AG20443 (cell line): ENCODE measurements at places on chromosomes 11 and 22.
A peak's percentile ranks its signal among the peaks of the same experiment; 100 is the strongest.

GRCh38 chr11:33723238-33723881, 12.9 kb downstream of the CD59 start:
- peak; percentile 79 for DNase-seq

- DNase-seq: no peak
Measured at GRCh38 chr11:35540526-35540925, 15.1 kb upstream of the PAMR1 start.

DNA sequence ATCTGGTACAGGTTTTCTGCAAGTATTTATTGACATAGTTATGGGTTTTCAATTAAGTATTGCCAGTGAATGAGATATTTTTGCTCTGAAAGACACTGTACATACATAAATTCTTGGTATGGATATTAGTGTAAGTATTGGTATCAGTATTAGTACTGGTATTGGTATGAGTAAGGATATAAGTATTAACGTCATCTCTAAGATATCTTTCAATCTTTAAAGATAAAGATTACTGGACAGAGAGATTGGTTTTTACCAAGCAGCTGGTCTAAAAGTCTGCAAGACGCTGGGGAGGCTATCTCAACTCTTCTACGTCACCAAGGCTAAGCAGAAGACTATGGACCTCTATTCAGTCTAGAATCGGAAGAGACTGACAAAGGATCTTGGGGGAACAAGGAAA, 234.5 kb downstream of the NXPE2 start:
- DNase-seq: no peak

DNA sequence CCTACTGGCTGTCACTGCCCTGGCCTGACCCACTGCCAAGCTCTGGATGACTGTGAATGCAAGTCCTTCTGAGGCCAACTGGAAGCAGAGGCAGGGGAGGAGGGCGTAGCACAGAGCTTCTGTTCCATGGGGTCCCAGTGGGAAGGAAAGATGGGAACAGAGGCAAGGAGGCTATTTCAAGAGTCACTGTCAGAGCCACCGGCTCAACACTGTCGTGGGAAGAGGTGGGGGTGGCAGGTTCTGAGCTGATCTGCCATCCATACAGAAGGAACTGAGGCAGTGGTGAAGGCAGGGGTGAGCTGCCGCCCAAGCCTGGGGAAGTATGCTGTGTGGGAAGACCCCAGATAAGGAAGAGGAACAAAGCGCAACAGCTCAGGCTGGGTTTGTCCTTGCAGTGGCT, 54.7 kb downstream of the SGSM3 start:
- no peak for DNase-seq

DNA sequence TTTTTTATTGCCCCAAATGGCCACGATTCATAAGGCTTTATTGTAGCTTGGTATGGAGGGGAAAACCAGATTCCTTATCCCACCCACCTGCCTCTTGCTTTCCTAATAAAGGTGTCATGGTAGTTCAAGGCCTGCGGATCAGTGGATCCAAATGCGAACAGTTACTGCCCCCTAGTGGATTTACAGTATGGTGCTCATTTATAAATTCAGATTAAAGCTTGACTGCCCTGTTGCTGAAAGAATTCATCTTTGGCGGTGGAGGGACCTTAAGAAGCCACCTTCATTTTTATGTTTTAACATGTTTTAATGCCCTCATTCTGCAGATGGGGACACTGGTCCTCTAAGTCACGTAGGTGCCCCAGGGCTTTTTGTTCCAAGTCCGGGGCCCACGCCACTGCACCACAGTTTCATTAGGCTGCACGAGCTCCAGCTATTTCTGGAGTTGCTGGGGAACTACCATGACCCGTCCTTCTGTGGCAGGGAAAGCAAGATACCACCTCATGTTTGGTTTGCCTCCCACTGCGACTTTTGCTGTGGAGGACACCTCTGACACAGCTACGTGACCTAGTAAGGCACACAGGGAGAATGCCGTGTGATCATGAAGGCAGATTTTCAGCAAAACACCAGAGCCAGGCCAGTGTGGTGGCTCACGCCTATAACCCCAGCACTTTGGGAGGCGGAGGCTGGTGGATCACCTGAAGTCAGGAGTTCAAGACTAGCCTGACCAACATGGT, 15.6 kb upstream of the INCENP start:
- DNase-seq: peak; percentile 51

DNA sequence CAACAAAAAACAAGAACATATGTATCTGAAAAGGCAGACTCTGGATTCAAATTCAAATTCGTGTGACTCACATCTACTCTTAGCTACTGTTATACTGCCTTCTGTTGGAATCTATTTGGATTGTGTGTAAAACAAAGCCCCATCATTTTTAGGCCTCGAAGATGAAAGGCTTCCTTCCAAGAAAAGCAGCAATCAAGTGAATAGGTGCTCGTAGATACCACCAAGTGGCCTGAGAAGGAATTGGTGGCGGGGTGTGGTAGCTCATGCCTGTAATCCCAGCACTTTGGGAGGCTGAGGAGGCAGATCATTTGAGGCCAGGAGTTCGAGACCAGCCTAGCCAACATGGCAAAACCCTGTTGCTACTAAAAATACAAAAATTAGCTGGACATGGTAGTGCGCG, 4.2 kb downstream of the GRAMD1B start:
- DNase-seq: no peak

GRCh38 chr22:20985720-20986119, 3.6 kb downstream of the LZTR1 start:
- DNase-seq: no peak

GRCh38 chr22:20952544-20953341, 14.3 kb upstream of the AIFM3 start:
- no peak for DNase-seq

DNA sequence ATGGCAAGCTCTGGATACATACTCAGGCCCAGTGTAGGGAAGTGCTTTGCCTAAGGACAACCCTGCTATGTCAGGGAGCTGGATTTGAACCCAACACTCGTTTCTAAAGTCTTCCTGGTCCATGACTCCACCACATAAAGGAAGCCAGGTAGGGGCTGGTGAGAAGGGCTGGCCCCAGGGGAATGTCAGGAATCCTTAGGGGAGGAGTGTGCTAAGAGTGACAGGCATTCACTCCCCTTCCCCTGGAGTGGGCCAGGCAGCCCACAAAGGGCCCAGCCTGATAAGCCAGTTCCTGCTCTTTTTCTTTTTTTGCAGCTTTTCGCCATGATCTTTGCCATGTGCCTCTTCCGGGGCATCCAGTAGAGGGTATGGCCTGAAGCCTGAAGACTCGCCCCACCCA, 21.9 kb downstream of the TP53I11 start:
- DNase-seq: no peak

DNA sequence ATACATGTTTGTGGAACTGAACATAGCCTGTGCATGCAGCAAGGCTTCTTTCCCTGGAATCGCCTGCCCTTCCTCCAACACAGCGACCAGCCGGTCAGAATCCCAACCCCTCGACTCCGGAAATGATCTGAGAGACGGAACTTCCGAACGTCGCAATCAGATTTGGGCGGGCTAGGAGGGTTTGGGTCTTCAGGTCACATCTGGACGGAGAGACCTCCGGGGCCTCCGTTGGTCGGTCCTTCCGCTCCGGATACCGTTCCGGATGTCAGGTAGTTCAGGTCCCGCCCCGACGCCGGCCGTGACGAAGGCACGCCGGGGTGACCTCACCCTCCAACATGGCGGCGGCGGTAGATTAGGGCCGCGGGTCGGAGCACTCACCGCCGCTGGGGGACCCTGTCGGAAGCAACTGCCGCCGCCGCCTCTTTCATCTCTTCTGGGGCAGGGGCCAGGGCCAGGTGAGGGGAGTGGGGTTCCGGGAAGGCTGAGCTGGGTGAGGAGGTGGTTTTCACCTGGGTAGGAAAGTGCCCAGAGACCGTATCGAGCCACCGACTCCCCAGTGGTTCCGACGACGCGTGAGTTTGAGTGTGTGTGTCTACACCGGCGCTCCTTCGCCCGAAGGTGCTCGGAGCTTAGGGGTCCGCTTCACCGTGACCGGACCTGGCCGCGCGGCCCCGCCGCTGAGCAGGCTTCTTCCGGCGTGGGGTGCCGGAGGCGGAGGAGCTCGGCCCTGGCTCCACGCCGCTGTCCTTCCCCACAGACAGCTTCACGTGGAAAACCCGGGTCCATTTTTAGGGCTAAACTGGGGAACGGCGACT, at the start of gene BCL2L13:
BCL2L13 (plus strand) TSS at position 326 of the 815 bp plus-strand sequence. CDS start 16,955 bp downstream, outside the sequence.
- peak; percentile 93 for DNase-seq

DNA sequence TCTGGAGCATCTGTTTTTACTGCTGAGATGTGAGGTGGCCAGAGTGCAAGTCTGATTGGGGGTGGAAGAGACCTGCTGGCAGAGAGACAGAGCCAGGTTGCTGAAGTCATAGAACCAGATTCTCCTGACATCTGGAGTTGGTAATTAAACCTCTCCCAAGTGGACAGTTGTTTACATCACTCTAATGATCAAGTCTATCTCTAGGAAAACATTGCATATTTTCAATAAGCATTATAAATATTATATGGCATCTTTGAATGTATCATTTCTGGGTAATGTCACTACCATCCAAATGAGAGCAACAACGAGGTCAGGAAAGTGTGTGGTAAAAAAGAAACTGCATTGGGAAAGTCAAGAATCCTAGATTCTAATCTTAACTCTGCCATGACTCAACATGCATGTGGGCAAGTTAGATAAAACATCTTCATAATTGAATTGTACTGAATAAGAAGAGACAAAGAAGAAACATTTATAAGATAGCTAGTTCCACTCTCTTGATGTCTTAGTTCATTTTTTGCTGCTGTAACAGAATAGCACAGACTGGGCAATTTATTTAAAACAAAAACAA, 351.2 kb upstream of the API5 start:
- DNase-seq: no peak

GRCh38 chr22:28369854-28370253, 309.8 kb downstream of the TTC28 start:
- no peak for DNase-seq

DNA sequence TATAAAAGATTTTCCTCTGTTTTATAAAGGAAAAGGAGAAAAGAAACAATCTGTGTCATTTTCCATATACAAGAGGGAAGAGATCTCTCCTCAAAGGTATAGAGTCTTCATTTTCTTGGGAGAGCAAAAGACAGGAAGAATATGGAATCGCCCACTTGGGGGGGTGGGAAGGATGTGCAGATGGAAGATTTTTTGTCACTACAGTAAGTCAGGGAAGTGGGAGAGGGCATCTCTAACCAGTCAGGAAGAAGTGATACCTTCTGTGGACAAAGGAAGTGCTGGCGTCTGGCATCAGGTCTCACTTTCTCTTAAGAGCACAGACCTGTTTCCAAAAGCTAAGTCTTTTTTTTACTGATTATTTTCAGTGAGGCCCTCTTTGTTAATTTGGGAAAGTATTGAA, 1.4 kb downstream of the PRR14L start:
- no peak for DNase-seq

GRCh38 chr11:121659811-121660210, 207.0 kb upstream of the SORL1-AS1 start:
- no peak for DNase-seq

GRCh38 chr11:111376181-111376871, 2.7 kb downstream of the POU2AF1 start:
- no peak for DNase-seq

- DNase-seq: no peak
Measured at GRCh38 chr11:85784480-85785265, 26.3 kb downstream of the SYTL2 start.

- DNase-seq: no peak
Measured at GRCh38 chr11:33804471-33804870, 30.2 kb upstream of the FBXO3 start.

GRCh38 chr22:45888221-45889092, 88.5 kb downstream of the WNT7B start:
- DNase-seq: no peak

GRCh38 chr11:10898003-10898762, 40.3 kb upstream of the ZBED5 start:
- no peak for DNase-seq

GRCh38 chr11:36376888-36377758, 81.0 kb downstream of the PRR5L start:
- DNase-seq: peak; percentile 88

GRCh38 chr11:112004389-112004788, 20.8 kb upstream of the DLAT start:
- DNase-seq: peak; percentile 11

DNA sequence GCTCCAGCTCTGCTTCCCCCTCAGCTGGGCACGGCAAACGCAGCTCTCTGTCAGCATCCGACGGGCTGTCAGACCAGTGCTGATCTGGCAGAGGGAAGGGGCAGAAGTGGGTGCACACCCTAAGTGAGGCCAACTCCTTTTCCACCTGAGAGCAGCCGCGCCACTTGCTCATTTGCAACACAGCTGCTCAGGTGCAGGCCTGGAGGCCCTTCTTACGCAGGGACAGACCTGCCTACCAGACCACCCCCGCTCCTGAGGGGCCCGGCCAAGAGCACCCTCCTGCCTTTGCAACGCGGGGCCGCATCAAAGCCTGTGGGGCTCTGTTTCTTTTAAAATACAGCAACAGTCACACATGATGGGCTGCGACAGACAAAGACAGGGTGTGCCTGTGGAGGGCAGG, 47.8 kb upstream of the BID start:
- no peak for DNase-seq

DNA sequence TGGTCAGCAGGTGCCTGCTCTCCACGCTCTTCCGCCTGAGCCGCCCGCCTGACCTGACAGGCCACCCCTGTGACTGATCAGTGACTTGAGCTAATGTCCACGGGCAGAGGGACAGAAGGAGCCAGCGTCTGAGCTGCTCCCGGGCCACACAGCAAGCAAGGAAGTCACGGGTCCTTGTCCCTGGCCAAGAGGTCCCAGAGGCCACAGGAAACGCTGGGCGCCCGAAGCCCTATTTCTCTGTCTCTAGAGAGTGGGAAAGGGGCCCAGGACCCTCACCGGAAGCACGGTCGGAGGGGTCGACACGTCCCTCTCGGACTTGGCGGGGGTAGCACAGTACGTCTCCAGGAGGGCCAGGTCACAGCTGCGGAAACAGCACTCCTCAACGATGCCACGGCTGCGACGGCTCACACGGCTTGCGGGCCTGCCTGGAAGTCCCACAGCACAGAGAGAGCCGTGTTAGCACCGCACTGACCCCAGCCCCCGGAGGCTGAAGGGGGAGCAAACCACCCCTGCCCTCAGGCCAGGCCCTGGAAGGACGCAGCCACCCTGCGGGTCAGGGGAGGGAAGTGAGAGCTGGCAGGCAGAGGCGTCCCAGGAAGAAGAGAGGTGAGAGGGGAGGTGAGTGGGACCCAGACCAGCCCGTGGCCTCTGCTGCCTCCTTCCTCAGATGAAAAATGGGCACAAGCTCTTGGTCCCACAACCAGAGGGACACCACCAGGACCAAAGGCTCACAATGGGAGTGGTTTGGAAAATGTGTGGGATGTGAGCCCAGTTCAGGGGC, 5.8 kb downstream of the IGF2 start:
- no peak for DNase-seq

- no peak for DNase-seq
Measured at GRCh38 chr11:2698386-2699184, 1.2 kb downstream of the KCNQ1OT1 start.

GRCh38 chr11:11294551-11294855, 58.5 kb downstream of the CSNK2A3 start:
- DNase-seq: no peak
